Stimulated activated CD4-positive, alpha-beta T cell treated with anti-CD3 and anti-CD28 coated beads, Interleukin-1b, Interleukin-23, amount 100 ng/mL, for 1 hour (primary cell): ENCODE measurements at places on chromosomes 5 and 9.

DNA sequence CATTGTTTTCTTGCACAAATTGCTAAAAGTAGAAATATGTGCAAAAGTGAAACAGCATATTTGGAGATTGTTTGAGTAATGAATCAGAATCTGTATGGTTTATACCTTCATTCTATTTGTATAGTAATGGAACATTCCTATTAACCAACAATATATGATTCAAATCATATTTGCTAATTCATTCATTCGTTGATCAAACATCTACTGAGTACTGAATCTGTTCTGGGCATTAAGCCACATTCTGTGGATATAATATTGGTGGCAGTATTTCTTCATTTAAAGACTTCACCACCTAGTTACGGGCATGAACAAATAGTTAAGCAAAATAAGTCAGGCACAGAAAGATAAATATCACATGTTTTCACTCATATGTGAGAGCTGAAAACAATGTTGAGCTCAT is 385.7 kb downstream of the MTRR start:
- no peak for DNase-seq

DNA sequence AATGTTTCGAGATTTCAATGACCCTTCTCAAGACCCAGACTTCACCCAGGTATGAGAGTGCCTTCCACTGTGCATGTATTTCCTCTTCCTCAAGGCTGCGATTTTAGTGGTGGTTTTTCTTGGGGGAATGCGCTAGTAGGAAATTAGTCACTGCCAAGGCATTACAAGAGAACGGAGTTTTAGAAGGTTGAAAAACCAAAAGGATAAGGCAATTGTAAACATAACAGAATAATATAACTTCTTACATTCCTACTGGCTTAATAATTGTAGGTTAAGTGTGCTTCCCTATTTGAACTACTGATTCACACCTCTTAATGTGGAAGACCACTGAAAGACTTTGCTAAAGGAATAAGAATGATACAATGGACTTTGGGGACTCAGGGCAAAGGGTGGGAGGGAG is 38.9 kb downstream of the ACO1 start:
- no peak for DNase-seq

DNA sequence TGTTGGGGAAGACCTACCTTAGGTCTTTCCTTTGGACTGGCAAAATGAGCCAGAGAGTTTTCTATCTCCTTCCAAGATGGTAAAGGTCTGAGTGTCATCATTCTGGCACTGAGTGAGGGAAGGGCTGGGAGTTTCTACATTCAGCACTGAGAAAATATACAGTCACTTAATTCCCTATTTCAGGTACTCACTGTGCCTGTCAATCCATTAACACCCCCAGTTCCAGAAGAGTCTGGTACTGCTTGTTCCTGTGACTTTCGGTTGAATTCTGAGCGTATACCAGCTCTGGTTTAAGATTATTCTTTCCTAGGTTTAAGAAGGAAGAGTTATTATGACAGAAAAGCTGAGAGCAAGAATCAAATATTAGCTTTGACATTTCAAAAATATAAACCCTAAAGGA is 68.4 kb downstream of the MTX3 start:
- DNase-seq = no peak

GRCh38 chr5:78009937-78010527 is 233.9 kb upstream of the TBCA start:
- no peak for DNase-seq

GRCh38 chr9:2014696-2015580 is at the start of gene SMARCA2:
TSS of gene SMARCA2 (plus strand) at chr9:2015347. CDS start at chr9:2029023, 13,676 bp downstream.
- DNase-seq = peak; percentile 87

- DNase-seq = no peak
Observed at GRCh38 chr5:154049636-154050035, 10.9 kb downstream of the MFAP3 start.

DNA sequence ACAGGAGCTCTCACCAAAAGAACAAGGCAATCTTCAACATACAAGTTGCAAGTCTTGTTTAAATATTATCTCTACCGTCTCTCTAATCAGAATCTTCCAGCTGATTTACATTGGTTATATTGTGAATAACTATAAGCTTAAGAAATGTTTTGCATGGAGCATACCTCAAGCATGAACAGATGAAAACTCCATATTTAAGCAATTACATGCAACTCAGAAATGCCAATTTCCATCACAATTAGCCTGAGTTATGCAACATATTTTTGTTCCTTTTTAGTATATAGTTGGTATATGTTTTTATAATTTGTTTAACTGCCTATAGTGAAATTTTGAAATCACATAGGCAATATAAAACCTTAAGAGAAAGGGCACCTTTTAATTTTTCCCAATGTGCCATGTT is 142.5 kb downstream of the DENND1A start:
- DNase-seq = no peak

- DNase-seq = no peak
Observed at GRCh38 chr5:133205649-133206048, 153.8 kb downstream of the HSPA4 start.

GRCh38 chr5:83846624-83847350 is 126.1 kb upstream of the HAPLN1 start:
- no peak for DNase-seq

DNA sequence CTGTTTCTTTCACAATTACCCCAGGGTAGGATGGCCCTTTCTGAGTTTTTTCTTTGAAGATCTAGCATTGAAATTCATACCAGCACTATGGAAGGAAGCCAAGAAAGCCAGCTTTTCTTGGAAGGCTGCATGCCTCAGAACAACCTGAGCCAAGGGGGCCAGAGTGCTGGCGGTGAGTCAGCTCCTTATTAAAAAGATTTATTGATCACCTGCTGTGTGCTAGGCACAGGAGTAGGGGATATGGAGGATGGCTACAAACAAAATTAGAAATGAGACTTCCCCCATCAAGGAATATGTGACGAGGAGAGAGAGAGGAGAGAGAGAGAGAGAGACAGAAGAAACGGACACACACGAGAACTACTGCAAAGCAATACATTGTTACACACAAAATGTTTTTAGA is 184.6 kb upstream of the PUM3 start:
- no peak for DNase-seq

GRCh38 chr5:160452036-160452435 is 30.4 kb downstream of the PTTG1 start:
- no peak for DNase-seq

- no peak for DNase-seq
Observed at GRCh38 chr9:5389109-5389732, 48.5 kb downstream of the PLGRKT start.

- DNase-seq = no peak
Observed at GRCh38 chr5:74035521-74035937, 409.5 kb downstream of the ARHGEF28 start.

- DNase-seq = no peak
Observed at GRCh38 chr5:68182094-68182493, 33.5 kb upstream of the PIK3R1 start.

GRCh38 chr9:89961616-89962341 is 357.0 kb downstream of the GADD45G start:
- no peak for DNase-seq
